ENCODE measurements at places on chromosomes 12 and 14.

- DNase-seq: no peak
Measured at GRCh38 chr12:77232045-77232444, 166.7 kb upstream of the E2F7 start.

GRCh38 chr12:22627371-22627770 is 2.4 kb downstream of the ETNK1 start:
- peak; percentile 31 for DNase-seq

DNA sequence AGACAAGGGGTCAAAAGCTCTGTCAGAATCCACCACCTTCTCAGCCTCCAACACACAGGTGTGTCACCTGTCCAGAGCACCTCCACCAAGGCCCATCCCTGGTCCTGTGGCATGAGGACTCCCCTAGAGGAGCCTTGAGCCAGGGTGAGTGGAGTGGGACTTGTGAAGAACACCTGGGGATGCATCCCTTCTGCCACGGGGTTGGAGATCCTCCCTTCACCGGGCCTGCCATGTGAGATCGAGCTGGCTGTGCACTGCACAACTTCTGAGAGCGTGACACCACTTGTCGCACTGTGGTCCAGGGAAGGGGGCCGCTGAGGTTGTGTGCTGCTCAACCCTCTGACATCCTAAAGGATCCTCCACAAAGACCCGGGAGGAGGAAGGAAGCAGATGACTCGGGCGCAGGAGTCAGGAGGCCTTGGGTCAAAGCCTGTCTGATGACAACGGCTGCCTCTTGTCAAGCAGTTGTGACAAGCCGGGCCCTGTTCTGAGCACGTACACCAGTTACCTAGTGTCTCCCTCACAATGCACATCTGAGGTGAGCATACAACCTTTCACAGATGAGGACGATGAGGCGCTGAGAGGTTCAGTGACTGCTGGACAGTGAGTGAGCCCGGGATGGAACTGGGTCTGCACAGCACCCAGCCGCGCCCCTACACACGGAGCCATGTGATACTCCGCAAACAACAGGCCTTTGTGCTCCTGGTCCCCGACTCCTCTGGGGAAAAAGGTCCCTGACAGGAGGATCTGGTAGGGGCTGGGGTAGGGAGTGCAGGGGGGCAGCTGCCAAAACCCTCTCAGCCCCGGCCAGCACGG is 35.6 kb downstream of the CHGA start:
- DNase-seq: no peak

GRCh38 chr12:64998371-64999147 is 122.5 kb downstream of the WIF1 start:
- DNase-seq: no peak

GRCh38 chr14:59698793-59699192 is 122.2 kb upstream of the CCDC175 start:
- no peak for DNase-seq

GRCh38 chr12:104673696-104674482 is 217.1 kb downstream of the CHST11 start:
- DNase-seq: no peak

DNA sequence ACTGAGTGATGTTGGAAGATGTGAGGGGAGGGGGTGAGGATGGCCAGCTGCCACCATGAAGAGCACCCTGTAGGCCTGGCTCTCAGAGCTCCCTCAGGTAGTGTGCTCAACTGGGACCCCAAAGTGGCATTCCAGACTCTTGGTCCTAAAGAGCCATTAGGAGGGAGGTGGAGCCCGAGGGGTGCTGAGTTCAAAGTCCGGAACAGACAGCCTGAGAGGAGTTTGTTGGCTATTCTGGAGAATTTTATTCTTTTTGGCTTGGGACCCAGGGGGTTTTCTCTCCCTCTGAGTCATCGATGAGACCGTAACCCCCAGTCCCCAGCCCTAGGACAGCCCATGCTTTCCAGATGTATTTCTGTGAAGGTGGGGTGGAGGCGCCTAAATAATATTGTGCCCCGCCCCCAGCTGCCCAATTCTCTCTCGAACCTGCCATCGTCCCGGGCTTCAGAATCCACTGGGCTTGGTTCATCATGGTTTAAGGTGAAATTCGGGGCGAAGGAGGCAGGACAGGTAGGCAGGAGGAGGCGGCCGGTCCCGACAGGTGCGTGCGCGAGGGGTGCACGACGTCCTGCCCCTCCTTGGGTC is 690 bp upstream of the RBP5 start:
- no peak for DNase-seq

- DNase-seq: no peak
Measured at GRCh38 chr14:58641509-58641908, 3.7 kb downstream of the DACT1 start.

- no peak for DNase-seq
Measured at GRCh38 chr12:59828521-59828920, 232.7 kb downstream of the SLC16A7 start.

GRCh38 chr14:46840944-46841720 is 189.6 kb upstream of the RPL10L start:
- DNase-seq: no peak

GRCh38 chr12:2338991-2339431 is 286.2 kb downstream of the CACNA1C start:
- peak; percentile 41 for DNase-seq

GRCh38 chr14:105475269-105476096 is 862 bp downstream of the CRIP2 start:
- DNase-seq: no peak

GRCh38 chr12:76726626-76727025 is 37.3 kb upstream of the ZDHHC17 start:
- DNase-seq: no peak

DNA sequence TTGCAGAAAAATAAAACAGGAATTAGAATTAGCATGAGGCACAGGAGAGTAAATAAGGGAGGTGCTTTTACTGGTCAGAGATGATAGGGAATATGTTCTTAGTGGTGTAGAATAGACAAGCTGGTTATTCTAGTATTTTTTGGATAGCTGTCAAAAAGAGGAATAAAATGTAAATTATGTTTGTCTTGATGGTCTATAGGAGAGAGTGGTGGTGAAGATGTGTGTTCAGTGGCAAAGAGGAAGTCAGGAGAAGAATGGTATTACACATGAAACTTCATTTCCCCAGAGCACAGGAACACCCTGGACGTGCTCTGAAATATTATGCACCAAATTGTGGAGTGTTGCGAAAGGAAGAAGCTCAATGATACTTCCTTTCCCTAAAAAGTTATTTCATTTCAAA is 27.8 kb downstream of the MUCL1 start:
- peak; percentile 48 for DNase-seq

DNA sequence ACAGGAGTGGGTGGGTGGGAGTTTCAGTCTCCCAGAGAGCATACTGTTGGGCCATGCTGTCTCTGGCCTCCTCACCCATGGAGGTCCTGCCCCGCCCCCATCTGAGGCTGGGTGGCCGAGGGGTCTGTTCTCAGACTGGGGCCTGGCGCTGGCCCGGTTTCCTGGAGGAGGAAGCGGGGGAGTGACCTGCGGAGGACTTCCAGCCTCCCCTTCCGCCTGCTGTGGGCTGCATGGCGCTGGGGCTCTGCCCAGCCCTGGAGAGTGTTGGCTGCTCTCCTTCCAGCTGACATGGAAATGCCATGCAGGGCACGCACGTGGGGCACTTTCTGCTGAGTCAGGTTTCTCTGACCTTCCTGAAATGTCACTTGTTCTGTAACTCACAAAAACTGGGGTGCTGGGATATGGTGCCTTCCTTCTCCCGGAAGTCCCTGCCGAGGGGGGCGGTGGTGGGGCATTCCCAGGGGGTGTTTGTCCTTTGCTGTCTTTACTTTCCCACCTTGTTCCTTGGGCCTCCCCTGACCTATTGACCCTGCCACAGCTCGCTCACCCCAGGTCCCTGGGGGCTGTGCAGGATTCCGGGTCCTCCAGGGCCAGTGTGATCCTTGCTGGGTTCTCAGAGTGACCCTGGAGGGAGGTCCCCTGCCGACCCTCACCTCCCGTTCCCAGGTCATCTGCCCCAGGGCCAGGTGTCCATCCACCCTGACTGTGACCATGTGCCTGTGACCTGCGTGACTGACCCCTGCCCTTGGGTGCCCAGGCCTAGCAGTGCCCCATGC is 23.6 kb downstream of the PACS2 start:
- peak; percentile 26 for DNase-seq

GRCh38 chr14:72692696-72693095 is 201.2 kb downstream of the DPF3 start:
- peak; percentile 32 for DNase-seq

DNA sequence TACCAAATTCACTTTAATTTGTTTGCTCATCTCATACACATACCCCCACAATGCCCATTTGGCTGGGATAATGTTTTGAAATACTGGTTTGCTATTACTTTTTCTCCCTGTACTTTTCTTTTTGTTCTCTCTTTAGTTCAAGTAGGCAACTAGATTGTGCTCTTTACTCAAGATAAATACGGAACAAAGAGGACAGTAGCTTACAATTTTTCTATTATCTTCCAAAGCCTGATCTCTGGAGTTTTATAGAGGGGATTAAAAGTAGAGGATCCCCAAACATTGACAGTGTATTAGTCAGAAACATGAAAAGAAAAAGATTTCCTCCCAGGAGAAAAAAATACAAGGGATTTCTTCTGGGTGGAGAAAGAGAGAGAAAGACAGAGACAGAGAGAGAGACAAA is 102.1 kb upstream of the FSCB start:
- no peak for DNase-seq

DNA sequence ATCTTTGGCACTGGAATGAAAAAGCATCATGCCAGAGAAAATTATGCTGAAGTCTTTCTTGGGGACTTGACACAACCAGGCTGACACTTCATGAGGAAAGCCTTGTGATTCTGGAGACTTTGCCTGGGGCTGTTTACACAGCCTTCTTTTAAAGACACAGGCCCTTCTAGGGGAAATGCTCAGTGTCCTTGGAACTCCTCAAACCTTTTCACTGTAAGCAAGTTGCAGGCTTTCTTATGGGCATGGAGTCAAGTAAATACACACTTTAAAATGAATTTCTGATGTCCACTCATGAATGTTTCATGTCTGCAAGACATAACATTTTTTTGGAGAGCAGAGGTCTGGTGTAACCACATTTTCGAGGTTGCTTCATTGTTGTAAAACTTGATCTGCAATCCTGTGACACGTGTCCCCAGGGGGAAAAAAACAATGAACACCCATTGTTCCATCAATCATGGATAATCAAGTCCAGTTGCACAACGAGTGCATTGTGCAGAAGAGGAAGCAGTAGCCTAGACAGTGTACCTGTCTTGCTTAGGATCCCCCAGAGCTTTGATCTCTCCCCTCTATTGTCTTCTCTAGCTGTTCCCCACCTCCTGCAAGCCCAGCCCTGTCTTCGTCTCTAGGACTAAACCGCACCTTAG is 155.1 kb upstream of the PRICKLE1 start:
- DNase-seq: no peak

DNA sequence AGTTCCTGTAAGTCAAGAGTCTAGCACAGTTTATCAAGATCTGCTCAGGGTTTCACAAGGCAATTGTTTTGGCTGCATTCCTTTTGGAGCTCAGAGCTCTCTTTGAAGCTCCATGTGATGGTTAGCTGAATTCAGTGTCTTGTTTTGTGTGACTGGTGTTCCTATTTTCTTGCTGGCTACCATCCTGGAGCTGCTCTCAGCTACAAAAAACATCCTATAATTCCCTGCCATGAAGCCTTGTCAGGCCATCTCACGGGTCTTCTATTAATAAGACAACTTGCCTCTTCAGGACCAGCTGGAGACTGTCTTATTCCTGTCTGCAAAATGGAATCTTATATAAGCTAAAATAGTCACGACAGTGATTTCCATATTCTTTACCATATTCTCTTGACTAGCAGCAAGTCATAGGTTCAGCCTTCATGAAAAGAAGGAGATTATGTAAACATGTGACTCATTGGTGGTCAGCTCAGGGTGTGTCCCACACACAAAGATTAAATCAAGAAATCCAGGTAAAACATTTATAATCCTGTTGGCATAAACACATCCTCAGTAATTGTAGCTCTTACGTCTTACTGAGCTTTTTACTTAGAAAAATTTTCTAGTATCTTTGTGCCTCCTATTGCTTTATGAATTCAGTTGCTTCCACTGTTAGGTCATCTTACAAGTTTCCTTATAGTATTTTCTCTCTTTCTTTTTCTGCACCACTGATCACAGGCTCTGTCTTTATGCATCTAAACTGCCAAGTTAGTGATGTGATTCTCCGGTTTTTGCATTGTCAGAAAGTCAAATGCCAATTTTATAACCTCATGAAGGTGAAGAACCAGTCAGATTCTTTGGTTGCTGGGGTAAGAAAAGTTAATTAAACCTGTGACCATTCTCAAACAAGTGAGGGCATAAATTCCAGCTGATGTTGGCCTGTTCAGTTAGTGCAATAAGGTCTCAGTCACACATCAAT is 378.5 kb upstream of the MGAT4C start:
- DNase-seq: no peak

- DNase-seq: no peak
Measured at GRCh38 chr12:39112064-39112463, 206.7 kb upstream of the CPNE8 start.

DNA sequence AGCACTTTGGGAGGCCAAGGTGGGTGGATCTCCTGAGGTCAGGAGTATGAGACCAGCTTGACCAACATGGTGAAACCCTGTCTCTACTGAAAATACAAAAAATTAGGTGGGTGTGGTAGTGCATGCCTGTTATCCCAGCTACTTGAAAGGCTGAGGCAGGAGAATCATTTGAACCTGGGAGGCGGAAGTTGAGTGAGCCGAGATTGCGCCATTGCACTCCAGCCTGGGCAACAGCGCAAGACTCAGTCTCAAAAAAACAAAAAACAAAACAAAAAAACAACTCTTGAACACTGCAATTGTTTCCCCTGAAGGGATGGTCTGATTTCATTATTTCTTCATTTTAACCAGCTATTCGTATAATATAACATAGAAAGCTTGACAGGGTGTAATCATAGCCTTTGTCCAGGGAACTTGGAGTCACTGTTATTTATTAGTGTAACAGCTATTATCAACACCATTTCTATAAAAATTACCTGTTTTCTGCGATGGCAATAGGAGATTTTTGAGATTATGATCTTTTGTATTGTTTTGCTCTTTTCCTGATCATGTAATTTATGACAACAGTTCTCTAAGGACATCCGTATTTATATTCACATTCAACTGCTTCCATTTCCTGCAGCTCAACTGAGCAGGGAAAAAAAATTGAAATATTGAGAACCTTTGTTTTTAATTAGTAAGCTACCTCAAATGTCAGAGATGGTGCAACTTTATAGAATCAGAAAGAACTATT is 94.7 kb downstream of the DIP2B start:
- DNase-seq: no peak

GRCh38 chr14:43408472-43408871 is 1098.6 kb downstream of the FSCB start:
- no peak for DNase-seq

GRCh38 chr12:24661657-24662096 is 287.2 kb downstream of the BCAT1 start:
- peak; percentile 67 for DNase-seq
